ENCODE measurements at places on chromosomes 7 and 10.

DNA sequence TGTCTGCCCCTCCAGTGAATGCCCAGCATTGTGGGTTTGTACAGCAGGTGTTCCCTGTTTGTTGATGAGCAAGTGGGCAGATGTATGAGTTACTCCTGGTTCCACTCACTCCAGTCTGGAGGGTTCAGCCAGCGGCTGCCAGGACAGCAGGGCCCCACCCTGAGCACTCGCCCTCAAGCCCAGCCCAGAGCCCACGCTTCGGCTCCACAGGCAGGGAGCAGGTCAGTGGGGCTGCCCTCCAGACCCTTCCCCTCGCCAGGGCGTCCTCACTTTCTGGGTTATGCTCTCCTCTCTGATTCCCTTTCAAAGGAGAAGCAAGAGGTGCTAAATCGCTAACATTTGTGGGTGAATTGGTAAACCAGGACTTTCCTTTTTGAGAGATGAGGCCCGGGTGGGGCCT is 4.8 kb upstream of the VIPR2 start:
- no peak for DNase-seq

GRCh38 chr10:24929056-24929544 is 23.3 kb downstream of the PRTFDC1 start:
- DNase-seq, result no peak

DNA sequence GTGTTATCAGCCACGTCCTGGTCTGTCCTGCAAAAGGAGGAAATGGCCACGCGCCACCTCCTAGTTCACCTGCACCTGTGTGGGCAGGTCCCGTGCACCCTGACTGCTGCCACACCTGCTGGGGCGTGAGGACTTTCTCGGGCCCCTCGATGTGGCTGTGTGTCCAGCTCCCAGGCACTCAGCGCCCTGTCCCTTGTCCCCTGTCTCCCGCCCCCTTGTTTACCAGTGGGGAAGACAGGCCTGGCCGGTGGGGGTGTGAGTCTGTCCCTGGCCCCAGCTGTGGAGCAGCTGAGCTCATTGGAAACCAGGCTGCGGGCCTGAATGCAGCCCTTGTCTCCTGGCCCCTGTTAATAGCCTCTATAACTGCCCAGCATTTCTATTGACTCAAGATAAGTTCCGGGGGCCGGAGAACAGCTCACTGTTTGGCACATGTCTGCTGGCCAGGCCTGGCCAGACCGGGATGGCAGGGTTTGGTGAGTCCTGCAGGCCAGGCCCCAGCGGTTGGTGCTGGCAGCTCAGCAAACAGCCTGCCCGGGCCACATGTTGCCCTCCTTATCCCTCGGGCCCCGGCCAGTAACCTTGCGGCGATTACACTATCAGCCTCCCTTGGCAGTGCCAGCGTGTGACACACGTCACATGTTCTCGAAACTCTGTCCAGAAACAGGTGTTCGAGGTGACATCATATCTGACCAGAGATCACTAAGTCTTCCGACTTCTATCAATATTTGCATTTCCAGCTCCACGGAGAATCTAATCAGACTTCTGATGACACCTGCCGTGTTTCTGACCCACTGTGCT is 52.1 kb downstream of the FOXL3 start:
- DNase-seq, result no peak

DNA sequence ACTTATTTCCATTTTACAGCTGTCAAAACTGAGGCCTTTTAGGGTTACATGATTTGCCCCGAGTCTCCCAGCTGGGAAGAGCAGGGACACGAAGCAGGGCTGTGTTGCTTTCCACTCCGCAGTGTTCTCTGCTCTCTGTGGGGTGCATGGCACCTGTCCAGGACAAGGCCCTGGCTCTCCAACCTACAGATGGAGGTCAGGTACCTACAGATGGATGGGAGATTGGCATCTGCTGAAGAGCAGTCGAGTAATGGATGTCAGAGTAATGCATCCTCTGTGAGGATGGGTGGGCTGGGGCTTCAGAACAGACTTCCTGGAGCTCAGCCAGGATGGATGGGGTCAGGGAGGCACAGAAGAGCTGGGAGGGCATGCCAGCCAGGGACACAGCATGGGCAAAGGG is 85.0 kb downstream of the EMX2 start:
- DNase-seq, result no peak

GRCh38 chr7:16993543-16993942 is 111.8 kb upstream of the AGR3 start:
- no peak for DNase-seq

- DNase-seq, result no peak
Measured at GRCh38 chr10:80068270-80068669, 10.2 kb upstream of the TMEM254 start.

DNA sequence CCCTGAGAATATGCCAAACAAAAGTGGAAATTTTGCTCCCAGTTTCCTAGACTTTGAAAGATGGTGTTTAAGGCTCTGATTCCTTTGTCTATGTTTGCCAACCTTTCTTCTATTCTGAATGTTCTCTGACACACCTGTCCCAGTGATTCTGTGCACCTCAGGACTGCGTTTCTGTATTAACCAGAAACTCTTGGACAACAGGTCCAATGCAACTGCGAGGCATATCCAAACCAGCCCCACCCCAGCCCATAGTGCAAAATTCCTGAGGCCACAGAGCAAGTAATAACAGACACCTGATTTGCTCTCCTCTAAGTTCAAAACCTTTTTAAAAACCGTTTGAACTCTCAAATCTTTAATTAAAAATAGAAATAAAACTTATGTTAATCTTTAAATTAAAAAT is 37.0 kb upstream of the MSRB2 start:
- DNase-seq, result no peak

GRCh38 chr7:32586291-32587221 is 91.3 kb downstream of the AVL9 start:
- no peak for DNase-seq

All from activated B cell treated with CpG ODN at 0.5 μM for 24 hours (primary cell).